ENCODE measurements at places on chromosomes 11 and 22. TPM values are rescaled to one million over a fixed set of nuclear protein-coding genes. Genes with fewer than 3 reads are reported as not detected.

GRCh38 chr11:69832561-69833413 is 13.6 kb upstream of the FGF3 start:
- no peak for DNase-seq

DNA sequence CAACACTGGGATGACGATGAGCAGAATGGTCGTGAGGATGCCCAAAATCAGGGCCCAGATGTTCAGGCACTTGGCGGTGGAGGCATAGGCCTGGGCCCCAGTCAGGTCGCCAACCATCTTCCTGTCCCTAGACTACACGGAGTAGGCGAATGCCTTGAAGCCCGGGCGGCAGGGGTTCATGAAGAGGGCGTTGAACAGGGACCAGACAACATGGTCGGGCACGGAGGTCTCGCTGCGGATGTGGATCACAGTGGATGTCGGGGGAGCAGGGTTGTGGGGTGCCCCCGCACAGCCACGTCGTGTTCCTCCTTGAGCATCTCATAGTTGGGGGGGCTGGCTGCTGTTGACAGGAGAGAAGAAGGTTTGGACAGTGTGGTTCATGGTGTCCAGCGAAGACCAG is 9.5 kb downstream of the MYEOV start:
- no peak for DNase-seq

GRCh38 chr11:73391665-73392064 is 15.5 kb downstream of the RELT start:
- no peak for DNase-seq

- no peak for DNase-seq
Measured at GRCh38 chr11:128222245-128222884, 365.0 kb downstream of the ETS1 start.

DNA sequence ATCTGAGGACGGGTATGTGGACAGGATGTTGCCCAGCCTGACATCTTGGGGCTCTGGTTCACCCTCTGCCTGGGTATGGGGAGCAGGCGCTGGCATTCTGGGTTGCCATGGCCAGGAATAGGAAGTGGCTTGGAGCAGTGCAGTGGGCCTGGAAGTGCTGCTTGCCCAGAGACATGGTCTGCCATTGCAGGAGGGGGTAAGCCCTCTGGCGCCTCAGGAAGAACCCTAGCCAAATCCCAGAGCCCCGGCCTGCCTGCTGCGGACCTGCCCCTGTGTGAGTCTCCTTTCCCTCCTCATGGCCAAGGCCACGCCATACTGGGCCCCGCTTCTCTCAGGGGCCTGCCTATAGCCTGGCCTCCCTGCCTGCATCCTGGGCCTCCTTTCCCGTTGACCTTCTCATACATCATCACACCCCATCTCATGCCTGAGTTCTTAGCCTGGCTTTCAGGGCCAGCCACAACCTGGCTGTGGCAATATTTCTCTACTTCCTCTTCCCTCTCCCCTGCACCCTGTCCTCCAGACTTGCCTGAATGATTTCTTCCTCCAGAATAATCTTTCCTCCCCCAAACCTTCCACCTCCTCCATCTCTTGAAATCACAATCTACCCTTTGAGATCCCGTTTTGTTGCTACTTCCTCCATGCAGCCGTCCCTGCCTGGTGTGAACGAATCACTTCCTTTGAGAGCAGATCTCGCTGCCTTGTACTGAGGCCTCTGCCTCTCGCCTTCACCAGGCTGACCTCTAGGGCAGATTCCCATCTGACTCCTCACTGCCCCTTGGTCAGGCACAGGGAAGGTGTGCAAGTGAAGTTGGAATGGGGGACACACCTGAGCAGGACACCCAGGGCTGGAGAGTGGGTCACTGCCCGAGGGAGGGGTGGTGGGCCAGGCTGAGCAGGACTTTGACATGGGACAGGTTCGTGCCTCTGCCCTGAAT is 5.2 kb downstream of the CAPN5 start:
- DNase-seq, result no peak

DNA sequence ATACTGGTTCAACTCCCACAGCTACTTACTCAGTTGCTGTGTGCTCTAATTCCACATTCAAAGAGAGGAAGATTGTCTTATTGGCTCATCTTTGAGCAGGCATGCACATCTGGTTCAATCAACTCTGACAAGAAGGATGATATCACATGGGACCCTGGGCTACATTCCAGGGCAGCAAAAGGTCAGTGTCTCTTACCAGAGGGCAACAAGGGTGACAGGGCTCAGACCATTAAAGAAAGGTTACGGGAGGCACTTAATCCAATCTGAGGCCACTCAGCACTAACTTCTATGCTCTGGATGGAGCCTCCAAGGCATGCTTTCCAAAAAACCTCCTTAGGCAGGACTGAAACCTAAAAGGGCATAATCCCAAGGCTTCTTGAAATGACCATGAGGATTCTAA is 549.4 kb upstream of the API5 start:
- DNase-seq, result no peak

LDHAL6A gene
- polyA plus RNA-seq, result not detected

DNA sequence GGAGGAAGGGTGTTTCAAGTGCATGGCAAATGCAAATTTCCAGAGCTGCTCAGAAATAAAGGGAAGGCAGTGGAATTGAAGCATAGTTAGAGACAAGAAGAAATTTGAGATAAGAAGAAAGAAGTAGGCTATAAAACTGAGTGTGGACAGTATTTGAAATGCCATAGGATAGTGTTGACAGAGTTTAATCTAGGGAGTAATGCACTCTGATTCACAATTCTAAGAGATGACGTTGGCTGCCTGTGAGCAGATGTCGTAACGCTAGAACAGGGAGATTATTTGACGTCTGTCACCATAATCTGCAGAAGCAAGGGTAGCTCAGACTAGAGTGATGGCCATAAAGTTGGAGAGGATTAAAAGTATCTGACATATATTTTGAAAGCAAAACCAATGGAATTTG is 389.9 kb upstream of the KIRREL3 start:
- no peak for DNase-seq

DNA sequence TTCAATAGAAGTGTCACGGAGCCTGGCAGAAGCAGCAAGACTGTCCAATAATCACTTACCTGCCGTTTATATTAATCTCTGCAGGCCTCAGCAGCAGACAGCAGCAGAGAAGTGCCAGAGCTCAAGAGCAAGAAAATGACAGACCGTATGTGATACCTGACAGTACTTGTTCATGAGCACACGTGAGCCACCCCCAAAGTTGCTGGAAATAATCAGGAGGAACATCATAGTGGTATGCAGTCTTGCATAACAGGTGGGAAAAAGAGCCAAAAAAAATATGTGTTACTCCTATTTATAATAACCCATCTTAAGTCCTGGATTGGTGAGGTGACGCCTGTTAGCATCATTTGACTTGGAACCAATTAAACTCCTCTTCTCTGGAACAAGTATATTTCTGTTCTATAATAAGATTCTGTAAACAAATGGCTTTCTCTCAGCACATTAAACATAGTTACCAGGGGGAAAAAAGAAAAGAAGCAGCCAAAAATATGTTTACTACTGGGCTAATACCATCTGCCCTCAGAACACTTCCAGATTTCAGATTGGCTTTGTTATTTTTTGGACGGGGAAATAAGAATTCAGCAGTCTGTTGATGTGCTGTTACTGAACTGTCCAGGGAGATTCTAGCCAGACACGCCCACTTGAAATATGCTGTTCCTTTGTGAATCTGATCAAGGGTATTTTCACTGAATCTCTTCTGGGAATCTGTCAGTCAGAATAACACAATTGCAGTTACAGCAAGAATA is 7.9 kb upstream of the SLN start:
- no peak for DNase-seq

- no peak for DNase-seq
Measured at GRCh38 chr22:20927940-20928572, 10.8 kb downstream of the CRKL start.

DRD4 gene
- 9.7 TPM for polyA plus RNA-seq

DKK3 gene
- 51.0 TPM for polyA plus RNA-seq

CHRM1 gene
- polyA plus RNA-seq, result 0.08 TPM

- no peak for DNase-seq
Measured at GRCh38 chr11:45168366-45169130, 22.1 kb downstream of the PRDM11 start.

KRTAP5-2 gene
- polyA plus RNA-seq, result not detected

GRCh38 chr11:133082841-133083488 is 449.3 kb downstream of the OPCML start:
- peak; percentile 95 for DNase-seq

DNA sequence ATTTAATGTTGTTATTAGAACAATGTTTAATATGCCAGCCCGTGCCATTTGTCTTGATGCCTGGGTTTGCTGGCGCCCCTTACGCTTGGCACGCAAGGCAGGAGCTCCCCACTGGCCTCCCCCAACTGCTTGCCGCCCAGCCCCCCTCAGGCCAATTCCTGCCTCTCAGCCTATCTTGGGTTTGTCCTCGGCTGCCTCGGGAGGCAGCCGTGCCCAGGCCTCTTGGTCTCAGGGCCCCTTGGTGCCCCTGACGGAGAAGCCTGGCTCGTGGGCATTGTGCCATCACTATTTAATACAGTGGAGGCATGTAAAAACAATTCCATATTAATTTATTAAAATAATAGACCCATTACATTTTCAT is 119.8 kb downstream of the KCNQ1OT1 start:
- DNase-seq, result no peak

- DNase-seq, result no peak
Measured at GRCh38 chr11:95308512-95309035, 77.6 kb upstream of the SESN3 start.

- DNase-seq, result no peak
Measured at GRCh38 chr11:10331548-10332289, 26.8 kb downstream of the ADM start.

HARBI1 gene
- polyA plus RNA-seq, result 3.8 TPM

MYBPC3 gene
- 0.02 TPM for polyA plus RNA-seq

RIMBP3B gene
- polyA plus RNA-seq, result 0.02 TPM

Data from H1 (cell line).